Hepatic stellate cell (primary cell): ENCODE measurements at places on chromosomes 7 and 10.

DNA sequence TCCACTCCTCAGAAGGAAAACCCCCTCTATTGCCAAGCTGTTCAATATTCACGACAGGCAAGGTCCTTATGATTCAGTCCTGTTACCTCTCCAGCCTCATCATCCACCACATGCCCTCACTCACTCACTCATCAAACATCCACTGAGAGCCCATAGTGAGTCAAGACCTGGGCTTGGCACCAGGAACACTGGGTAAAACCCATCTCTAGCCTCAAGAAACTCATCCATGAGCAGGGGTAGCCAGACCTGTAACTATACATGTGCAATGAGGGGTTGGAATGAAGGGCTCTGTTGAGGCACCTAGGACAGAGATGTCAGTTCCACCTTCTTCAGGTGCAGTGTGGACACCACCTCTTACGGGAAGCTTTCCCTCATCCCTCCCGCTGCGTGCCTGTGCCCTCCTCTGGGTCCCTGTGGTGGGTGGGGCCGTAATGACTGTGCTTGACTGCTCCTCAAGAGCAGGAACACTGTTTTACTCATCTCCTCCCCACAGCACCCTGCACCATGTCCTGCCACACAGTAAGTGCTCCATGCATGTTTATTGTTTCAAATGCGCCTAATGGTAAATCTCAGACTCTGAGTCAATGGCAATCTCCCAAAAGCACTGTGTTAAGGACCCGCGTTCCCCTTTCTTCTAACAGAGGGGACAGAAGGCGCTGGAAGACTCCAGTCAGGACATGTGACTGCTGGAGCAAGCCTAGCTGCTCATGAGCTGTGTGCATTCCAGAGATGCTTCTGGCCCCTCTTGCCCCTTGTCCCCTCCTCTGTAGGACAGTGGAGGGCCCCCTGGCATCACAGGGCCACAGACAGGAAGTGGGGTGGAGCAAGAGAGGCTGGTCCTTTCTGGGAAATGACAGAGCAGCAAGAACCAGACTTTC lies 95.4 kb downstream of the HIPK2 start:
- DNase-seq, result peak; percentile 83

GRCh38 chr10:11643039-11643438 lies 31.6 kb upstream of the USP6NL start:
- no peak for DNase-seq

DNA sequence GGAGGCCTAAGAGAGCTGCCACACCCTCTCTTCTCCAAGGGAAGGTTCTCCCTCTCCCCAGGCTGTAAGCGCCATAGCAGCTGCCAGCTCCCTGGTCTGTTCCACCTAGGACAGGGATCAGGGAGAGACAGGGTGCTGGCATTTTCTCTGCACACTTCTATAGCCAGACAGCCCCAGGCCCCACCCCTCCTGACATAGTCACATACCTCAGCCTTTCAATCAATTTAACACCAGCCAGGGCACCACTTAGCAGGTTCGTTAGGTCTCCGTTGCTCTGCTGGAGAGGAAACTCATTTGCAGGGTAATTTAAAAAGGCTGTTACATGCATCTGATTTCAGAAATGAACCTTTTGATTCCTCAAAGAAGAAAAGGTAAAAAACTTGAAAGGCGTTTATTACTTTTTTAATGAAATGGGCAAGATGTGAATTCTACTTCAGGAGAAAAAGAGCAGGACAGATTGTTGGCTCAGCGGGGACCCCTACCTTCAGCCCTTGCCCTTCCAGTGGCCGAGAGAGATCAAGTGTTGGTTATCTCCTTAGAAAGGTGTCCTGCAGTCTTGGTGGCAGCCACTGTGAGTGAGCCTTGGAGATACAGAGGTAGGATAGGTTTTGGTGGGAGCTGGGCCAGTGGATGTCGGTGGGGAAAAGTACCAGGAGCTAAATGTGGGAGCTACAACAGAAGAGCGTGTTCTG lies 180.5 kb upstream of the GALNT17 start:
- no peak for DNase-seq

GRCh38 chr10:15368101-15368855 lies 2.8 kb downstream of the FAM171A1 start:
- no peak for DNase-seq

GRCh38 chr7:42233695-42234331 lies 3.2 kb downstream of the GLI3 start:
- peak; percentile 34 for DNase-seq

DNA sequence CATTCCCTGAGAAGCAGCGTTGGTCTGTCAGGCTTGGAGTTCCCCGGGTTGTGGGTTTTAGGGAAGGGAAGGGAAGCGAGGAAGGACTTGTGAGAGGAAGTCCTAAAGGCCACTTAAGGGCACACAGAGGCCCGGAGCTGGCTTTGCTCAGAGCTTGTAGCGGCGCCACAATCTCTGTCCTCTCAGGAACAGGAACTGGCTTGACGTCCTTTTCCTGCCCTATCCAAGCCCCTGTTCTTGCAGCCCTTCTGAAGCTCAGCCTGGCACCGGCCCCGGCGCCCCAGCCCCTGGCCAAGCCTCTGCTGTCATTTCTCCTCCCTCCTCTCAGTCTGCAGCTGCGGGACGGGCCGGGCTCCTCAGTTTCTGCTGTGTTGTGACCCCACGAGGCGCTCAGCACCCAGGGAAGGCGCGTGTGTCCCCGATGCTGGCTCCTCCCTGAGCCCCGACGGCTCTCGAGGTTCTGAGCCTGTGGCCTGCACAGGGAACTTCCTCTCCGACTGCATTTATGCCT lies at the start of gene GIMAP8:
GIMAP8 (plus strand) TSS at position 140 of the 511 bp plus-strand sequence. CDS start 16,069 bp downstream, outside the sequence.
- no peak for DNase-seq

DNA sequence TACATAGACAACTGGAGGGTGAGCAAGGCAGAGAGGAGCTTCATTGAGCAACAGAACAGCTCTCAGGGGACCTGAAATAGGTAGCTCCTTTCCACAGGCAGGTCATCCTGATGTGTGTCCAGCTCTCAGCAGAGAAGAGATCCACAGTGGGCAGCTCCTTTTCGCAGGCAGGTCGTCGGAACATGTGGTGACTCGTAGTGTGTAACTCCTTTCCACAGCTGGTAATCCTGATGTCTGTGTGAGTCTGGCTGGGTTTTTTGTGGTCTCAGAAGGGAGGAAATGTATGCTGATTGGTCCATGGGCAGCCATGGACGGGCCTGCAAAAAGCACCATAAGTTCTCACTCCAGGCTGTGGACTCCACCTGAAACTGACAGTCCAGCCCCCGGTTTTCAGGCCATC lies 24.4 kb upstream of the TES start:
- DNase-seq, result no peak

DNA sequence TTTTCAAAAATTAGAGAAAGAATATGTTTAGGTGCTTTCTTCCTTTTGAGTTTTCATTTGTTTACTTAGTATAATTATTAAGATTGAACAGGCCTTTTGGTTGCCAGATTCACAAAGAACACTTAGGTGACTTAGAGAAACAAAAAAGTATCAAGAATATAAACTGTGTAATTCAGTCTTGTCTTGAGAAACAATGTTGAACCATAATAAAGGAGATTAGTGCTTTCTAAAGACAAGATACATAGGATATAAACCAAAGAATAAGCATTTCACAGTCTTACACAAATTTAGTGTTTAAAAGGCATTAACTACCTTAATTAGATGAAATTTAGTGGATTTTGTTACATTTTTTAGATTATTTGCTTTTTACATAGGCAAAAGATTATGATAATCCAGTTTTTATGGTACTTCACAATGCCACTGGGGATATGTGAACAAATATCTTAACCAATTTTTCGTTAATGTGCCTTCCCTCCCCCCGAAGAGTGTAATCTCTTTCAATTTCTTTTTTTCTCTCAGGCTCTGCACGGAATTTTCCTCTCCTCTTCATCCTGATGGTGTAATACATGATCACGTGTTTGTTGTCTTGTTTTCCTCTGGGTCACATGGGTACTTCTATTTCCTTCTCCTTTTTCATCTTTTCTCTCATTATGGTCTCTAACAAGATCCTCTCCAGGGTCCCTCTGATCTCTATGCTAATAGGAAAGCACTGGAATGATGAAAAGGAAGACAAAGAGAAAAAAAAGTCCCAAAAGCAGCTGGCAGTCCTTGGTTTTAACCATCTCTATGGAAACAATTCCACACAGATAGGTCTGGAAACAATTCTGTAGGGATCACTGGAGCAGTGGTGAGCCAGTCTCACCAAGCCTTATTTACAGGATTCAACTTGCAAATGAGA lies 3.7 kb upstream of the HNRNPH3 start:
- peak; percentile 69 for DNase-seq

- peak; percentile 16 for DNase-seq
Observed at GRCh38 chr7:83936056-83936708, 258.4 kb downstream of the SEMA3A start.
